ENCODE measurements at places on chromosomes 5 and 9. TPM values are rescaled to one million over a fixed set of nuclear protein-coding genes. Genes with fewer than 3 reads are reported as not detected.
A peak's percentile ranks its signal among the peaks of the same experiment; 100 is the strongest.

The AHRR gene
- 0.85 TPM for total RNA-seq

The ANKRD34B gene
- total RNA-seq = not detected

The PHF24 gene
- 0.35 TPM for total RNA-seq

The NUTM2G gene
- not detected for total RNA-seq

The PCDHA4 gene
- 0.81 TPM for total RNA-seq

The ICE1 gene
- total RNA-seq = 25.5 TPM

The BTNL9 gene
- 10.7 TPM for total RNA-seq

The CD274 gene
- 2.2 TPM for total RNA-seq

- no peak for DNase-seq
Observed at GRCh38 chr5:123512611-123513461, 859 bp downstream of the CSNK1G3 start.

- no peak for DNase-seq
Observed at GRCh38 chr5:79736528-79737514, 47.2 kb downstream of the CMYA5 start.

DNA sequence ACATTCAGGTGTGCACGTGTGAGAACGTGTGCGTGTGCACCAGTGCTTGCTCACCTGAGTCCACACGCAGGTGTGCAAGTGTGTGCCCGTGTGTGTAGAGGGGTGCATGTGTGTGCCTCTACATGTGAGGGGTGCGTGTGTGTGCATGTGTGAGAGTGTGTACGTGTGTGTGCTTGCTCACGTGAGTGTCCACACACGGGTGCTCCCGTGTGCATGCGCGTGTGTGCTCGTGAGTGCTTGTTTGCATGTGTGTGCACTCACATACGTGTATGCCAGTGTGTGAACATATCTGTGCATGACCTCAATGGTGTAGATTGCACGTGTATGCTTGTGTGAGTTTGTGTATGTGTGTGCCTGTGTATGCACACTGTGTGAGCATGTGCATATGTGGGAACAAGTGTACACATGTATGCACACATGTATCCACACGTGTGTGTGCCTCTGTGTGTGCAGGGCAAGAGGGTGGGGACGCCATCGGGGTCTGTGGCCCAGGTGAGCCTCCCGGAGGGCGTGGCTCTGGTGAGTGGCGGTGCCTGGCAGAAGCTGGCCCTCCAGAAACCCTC lies 40.6 kb upstream of the NOTCH1 start:
- DNase-seq = no peak

- DNase-seq = no peak
Observed at GRCh38 chr9:3398232-3398648, 127.6 kb downstream of the RFX3 start.

DNA sequence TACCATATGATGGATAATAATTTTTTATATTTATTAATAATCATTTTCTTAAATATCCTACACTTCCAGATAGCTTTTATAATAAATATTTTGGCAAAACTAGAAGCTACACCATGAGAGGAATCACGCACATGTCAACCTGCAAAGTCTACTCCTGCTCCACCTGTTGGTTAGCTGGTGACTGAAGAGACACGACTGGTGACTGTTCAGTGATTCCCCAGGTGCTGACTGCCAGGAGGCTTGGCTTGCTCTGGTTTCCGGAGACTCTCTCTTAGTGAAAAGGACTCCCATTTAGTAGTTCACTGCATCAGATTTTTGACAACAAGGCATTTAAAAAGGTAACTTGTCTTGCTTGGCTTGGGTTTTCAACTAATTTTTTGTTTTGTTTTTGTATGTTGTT lies 20.9 kb downstream of the GZMA start:
- DNase-seq = no peak

DNA sequence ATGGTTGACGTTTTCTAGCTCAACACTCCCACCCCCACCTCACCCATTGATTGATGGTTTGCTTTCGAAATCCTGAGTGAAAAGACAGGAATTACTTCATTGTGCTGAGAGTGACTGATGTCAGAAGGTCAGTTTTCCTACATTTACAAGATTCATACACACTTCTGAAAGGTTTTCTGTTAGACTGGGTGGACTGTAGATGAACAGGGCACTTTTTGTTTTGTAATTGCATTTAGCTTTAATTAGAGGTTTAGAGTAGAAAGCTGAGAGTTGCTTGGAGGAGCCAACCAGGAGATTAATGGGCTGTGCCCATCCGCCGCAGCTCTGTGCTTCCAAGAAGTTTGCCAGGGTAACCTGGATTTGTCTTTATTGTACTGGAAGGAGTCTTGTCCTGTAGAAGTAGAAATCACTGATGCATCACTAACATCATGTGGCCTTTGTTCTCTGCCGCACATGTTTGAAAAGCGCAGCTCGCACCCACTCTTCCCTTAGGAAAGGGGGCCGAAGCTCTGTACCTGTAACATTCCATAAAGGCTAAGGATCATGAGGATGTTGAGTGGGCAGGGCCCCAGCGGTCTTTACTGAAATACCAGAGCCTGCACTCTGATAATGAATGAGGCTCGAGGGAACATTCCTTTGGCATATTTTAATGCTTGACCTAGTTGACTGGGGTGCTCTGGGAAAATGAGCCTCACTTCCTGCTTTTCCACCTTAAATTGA lies 267.6 kb upstream of the DMRT1 start:
- no peak for DNase-seq

DNA sequence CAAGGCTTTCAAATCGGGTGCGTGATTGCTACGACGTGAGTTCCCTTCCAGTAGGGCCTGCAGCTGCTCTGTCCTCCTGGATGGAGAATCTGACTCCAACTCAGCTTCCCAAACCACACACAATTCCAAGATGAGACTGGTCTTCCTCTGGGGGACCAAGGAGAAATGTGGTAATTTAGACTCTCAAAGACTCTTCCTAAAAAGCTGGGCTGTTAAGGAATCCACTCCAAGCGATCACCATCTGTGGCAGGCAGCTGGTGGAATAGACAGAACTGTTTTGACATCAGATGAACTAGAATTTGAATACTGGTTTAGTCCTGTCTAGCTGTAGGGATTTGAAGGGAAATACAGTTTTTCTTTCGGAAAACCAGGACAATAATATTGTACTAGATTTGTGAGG lies 130.7 kb upstream of the KLF4 start:
- no peak for DNase-seq

GRCh38 chr5:116076496-116076895 lies 8.3 kb upstream of the COMMD10 start:
- no peak for DNase-seq

DNA sequence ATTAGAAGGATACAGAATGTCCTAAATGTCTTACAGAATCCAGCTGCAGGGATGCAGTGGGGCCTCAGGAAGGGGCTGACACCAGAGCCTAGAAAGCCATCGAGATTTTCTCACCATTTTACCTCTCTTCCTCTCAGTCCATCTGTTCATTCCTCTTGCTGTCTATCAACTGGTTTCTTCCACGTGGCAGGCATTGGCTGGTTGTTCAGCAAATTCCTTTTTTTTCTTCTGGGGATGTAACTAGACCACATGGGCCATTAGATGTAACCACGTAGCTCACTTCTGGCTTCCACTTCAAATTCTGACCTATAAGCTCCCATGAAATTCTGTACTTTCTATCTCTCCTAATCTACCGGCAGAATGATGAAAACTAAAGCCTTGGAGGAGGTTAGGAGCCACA lies 93.6 kb upstream of the MTAP start:
- DNase-seq = no peak

DNA sequence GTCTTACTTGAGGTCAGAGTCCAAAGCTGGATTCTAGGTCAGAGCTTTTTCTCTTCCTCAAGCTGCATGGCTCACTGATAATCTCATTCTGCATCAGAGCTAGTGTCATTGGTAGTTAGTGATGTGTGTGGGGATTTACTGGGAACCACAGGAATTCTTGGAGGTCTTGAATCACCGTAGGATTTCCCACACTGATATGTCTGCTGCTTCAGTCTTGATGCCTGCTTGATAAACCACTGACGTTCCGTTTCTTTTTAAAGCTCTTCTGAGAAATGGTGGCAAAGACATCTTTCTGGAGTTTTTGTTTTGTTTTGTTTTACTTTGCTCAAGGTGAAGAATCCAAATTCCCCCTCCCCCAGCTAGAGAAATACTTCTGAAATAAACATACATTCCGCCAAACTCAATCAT lies 1.2 kb upstream of the GARIN3 start:
- DNase-seq = no peak

DNA sequence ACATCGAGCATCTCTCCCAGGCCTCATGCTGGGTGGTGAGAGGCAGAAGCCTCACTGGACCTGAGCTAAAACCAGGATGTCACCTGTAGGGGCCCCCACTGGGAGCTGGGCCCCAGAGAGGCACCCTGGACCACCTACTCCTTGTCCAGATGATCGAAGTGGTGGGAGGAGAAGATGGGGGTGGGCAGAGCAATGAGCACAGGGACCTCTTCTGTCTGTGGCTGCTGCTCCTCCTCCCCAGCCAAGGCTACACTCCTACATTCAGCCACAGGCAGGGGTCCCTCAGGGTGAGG lies 227.5 kb downstream of the CACNA1B start:
- no peak for DNase-seq

DNA sequence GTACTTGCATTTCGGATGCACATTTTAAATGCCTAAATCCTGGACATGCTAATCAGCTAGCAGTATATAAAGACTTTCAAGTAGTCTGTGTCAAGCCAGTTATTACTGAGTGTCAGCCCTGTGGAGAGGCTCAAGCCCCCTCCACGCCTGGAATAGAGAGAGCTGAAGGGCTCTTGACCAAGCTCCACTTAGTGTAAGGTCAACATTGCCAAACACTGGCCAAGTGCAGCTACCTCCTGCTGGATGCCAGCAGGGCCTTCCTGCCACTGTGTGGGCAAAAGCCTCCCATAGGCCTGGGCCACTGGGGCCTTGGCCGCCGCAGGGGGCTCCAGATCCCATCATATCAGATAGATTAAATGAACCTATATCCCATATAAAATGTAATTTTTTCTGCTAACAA lies 239.4 kb upstream of the PANK3 start:
- no peak for DNase-seq

GRCh38 chr5:157150995-157151394 lies 8.3 kb upstream of the MED7 start:
- no peak for DNase-seq

- no peak for DNase-seq
Observed at GRCh38 chr9:76463211-76463610, 4.2 kb downstream of the GCNT1 start.

GRCh38 chr9:37976714-37977477 lies 73.0 kb upstream of the SLC25A51 start:
- DNase-seq = peak; percentile 39

- DNase-seq = no peak
Observed at GRCh38 chr5:139649082-139649991, 1.2 kb downstream of the CXXC5 start.

GRCh38 chr5:180803181-180804128 lies 849 bp upstream of the MGAT1 start:
- no peak for DNase-seq

DNA sequence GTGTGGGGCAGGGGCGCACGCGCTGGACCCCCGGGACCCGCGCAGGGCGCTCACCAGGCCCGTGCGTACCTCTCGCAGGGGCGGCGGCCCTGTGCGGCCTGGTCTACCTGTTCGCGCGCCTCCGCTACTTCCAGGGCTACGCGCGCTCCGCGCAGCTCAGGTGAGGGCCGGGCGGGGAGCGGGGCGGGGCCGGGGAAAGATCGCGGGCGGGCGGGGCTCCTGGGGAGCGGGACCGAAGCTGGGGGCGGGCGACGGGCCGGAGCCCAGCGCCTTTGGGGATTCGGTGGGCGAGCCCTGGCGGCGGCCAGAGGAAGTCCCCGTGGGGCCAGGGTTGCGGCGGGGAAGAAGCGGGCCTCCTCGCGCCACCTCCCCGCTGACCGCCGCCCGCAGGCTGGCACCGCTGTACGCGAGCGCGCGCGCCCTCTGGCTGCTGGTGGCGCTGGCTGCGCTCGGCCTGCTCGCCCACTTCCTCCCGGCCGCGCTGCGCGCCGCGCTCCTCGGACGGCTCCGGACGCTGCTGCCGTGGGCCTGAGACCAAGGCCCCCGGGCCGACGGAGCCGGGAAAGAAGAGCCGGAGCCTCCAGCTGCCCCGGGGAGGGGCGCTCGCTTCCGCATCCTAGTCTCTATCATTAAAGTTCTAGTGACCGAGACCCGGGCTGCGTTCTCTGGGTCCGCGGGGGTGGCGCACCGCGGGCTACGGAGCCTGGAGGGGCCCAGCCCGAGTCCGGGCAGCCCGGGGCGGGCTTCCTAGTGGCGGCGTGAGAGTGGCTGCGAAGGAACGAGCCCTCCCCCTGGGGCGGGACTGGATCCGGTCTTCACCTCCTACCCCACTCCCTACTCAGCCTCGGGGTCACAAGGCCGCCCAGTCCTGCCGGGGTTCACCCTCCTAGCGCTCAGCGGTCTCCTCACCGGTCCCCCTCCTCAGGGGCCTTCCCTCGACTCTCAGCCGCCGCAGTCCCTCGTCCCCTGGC lies 2.4 kb downstream of the LTC4S start:
- DNase-seq = no peak

DNA sequence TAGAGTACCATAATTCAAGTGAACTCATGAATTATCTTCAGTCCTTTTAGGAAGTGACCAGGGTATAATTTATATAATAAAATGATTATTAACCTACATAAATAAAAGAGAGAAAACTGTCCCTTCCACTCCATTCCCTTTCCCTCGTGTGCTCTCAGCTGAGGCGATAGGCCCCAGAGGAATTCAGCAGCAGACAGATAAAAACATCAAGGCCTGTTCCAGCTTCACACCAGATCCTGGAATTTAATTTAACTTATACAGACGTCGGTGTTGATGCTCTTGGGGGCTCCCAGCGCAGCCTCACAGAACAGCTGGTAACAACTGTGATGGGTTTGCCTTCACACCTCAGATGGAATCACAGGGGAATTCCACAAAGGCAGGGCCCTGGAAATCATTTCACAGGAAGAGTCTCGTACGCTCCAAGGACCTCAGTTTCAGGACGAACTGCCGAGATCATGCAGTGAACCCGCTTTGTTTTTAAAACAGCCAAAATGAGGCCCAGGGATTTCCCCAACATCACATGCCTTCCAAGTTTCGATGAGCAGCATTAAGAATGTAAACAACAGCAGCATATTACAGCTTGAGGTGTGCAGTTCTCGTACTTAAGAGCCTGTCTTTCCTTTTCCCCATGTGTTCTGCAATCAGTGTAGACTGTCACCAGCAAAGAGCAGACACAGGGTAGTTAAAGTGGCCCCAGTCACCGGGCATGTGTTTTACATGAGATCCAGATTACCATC lies 73.6 kb upstream of the ALDH1B1 start:
- DNase-seq = no peak

- peak; percentile 40 for DNase-seq
Observed at GRCh38 chr9:68584189-68585033, 43.7 kb upstream of the TMEM252 start.

DNA sequence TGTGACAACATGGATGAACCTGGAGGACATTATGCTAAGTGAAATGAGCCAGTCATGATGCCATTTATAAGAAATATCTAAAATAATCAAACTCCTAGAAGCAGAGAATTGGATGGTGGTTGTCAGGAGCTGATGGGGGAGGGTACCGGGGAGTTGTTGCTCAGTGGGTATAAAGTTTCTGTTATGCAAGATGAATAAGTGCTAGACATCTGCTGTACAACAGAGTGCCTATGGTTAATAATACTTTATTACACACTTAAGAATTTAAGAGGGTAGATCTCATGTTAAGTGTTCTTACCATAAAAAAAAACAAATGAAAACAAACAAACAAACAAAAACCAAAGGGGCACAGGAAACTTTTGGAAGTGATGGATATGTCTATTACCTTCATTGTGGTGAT lies 13.0 kb upstream of the CCDC69 start:
- DNase-seq = no peak
